Hematopoietic multipotent progenitor cell treated with erythropoietin and hydrocortisone succinate and interleukin-3 and kit ligand, for 8 days (in vitro differentiated cells): ENCODE measurements at places on chromosomes 1 and 21.

GRCh38 chr21:31780944-31781343, 49.0 kb upstream of the SCAF4 start:
- no peak for DNase-seq

GRCh38 chr1:167782946-167783345, 61.2 kb downstream of the MPZL1 start:
- DNase-seq: no peak

DNA sequence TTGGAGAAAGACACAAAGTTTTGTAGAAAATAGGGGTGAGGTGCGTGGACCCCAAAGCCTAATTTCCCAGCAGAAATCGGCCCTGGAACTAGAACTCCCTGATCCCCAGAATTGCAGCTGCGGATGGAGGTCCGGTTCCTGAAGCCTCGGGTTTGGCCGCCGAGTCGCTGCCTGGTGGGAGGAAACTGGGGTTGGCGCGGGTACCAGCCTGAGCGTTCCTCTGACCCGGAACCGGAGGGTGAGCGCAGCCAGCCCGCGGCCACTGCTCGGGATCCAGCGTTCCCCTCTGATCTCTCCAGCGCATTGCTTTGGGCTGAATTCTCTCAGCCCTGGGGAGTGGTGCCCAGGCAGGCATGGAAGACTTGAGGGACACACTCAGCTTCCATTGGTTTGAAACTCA, 1.6 kb downstream of the ST6GALNAC5 start:
- no peak for DNase-seq

GRCh38 chr1:10387677-10388386, 11.0 kb upstream of the PGD start:
- no peak for DNase-seq

DNA sequence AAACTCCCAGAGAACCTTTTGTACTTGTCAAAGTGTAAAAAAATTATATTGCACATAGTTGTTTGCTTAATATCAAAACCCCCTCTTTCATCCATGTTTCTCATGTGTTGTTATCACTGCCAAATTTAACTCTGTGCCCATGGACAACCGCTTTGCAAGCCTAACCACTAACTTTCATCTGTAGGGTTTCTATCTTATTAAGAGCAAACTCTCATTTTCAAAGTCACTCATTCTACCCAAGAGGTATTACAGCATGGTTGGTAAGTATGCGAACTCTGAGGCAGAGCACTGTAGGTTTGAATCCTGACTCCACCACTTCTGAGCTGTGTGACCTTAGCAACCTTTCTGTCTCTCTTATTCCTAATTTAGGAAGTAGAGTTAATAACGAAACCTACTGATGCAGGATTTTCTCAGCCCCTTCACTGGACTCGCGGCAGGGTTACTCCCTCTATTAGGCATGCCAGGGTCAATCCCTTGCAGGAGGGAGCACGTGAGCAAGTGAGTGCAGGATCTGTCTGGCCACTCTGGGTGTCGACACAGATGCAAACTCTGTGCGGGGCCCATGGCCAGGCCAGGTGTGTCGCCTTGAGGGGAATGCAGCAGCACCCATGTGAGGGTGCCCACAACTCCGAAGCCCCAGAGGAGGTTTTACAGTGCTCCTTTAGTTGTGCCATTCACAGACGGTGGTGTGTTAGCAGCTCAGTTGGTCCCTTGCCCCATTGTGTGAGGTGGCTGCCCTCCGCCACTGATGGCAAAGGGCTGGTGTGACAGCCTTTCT, 361.5 kb upstream of the ADGRL2 start:
- no peak for DNase-seq

GRCh38 chr1:154865442-154866256, 4.4 kb downstream of the KCNN3 start:
- peak; percentile 25 for DNase-seq

- DNase-seq: no peak
Observed at GRCh38 chr1:86137436-86137835, 19.1 kb downstream of the COL24A1 start.

DNA sequence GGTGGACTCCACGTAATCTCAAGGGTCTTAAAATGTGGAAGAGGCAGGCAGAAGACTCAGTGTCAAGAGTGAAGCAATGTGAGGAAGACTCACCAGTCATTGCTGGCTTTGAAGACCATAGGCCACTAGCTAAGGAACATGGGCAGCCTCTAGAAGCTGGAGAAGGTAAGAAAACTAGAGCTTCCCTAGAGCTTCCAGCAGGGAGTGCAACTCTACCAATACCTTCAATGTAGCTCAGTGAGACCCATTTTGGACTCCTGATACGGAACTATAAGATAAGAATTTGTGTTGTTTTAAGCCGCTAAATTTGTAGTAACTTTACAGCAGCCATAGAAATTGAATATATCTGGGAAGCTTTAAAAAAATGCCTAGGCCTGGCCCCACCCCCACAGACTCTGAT, 18.9 kb downstream of the METTL13 start:
- peak; percentile 40 for DNase-seq

DNA sequence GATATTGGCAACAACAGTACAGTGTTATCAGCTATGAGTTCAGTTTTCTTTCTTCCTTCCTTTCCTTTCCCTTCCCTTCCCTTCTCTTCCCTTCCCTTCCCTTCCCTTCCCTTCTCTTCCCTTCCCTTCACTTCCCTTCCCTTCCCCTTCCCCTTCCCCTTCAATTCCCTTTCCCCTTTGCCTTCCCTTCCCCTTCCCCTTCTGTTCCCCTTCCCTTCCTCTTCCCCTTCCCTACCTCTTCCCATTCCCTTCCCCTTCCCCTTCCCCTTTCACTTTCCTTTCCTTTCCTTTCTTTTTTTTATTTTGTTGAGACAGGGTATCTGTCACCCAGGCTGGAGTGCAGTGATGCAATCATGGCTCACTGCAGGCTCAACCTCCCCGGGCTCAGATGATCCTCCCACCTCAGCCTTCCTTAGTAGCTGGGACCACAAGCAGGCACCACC, 72.3 kb upstream of the CAPZB start:
- no peak for DNase-seq

GRCh38 chr1:229192853-229193252, 78.1 kb upstream of the RAB4A start:
- no peak for DNase-seq

GRCh38 chr1:87410776-87411480, 82.2 kb downstream of the LMO4 start:
- DNase-seq: no peak

DNA sequence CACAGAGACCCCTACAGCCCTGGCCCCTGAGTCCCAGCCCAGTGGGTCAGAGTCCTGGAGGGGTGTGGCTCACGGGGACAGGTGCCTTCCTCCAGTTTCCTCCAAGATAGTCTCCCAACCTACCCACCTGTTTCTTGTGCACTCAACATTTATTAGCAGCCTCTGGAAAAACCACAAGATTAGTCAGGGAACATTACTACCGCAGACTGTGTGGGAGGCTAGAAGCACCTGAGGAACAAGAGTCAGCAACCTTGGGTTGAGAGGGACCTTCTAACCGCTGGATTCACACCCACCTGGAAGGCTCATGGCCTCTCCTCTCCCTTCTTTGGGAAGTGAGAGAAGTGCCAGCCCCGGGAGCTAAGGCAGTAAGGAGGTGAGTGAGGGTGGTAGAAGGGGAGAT, 22.5 kb upstream of the IKBKE start:
- no peak for DNase-seq

DNA sequence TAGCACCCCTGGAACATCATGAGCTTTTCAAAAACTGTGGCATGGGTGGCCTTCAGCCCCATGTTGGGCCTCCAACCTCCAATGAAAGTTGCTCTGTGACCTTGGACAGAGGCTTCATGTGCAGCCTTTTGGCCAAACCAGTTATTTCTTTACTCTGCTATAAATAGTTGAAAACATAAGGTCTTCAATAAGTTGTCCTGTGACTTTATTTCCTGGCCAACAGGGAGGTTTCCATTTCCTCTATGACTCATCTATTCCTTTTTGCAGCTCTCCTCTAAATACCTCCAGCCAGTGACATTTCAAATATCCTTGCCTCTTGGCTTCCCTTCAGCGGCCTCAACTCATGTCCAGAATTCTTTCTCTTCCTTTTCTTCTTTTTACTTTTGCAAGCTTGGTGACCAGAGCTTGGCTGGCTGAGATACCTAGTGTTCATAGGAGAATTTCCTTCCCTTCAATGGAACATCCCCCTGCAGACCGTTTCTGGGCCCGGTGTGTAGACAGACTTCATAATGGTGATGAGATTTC, 22.7 kb upstream of the TRIM67 start:
- peak; percentile 13 for DNase-seq

GRCh38 chr1:27042670-27043069, 30.0 kb upstream of the TENT5B start:
- DNase-seq: no peak

GRCh38 chr1:25568090-25568833, 24.9 kb downstream of the LDLRAP1 start:
- no peak for DNase-seq

GRCh38 chr21:16113052-16113715, 383.4 kb downstream of the USP25 start:
- DNase-seq: no peak

GRCh38 chr21:42233067-42233961, 14.4 kb downstream of the ABCG1 start:
- DNase-seq: peak; percentile 67

GRCh38 chr1:222792744-222793143, 22.1 kb upstream of the DISP1 start:
- no peak for DNase-seq

- peak; percentile 43 for DNase-seq
Observed at GRCh38 chr1:27527890-27528817, 38.2 kb upstream of the WASF2 start.

GRCh38 chr21:25170681-25171080, 436.6 kb downstream of the MRPL39 start:
- DNase-seq: no peak

DNA sequence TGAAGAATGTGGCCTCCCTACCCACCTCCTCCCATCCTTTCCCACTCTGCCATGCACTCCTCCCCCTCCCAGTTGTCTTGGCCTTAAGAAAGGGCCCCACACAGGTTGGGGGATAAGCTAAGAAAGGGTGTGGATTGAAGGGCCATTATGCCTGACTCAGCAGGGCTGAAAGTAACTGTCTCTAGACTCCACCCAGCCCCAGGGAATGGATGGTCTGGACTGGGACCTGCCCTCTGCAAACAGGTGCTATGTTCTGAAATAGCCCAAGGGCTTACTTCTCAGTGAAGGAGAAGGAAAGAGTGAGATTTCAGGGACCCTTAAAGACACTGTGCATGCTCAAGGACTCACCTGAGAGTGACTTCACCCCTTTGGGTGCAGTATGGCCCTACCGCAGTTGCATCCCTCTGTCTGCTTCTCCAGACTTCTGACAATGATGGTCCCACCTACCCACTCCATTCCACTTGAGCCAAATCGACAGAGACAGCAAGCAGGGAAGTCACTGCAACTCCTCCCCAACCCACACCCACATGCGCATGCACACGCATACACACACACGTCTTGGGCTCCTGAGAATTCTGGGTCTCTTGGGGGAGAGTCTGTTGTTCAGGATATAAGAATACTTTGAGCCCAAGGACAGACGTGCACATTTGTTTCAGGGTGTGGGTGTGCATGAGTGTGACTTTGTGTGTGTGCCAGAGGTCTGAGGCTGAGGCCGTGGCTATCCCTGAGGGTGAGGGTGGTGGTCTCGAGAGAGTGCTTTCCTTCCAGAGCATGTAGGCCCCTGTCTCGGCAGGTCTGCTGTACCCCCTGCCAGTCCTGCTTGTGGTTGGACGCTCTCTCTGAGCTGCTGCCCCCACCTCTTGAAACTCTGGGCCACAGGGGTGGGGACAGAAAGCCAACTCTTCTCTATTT, 231.9 kb downstream of the PTPRU start:
- no peak for DNase-seq

- no peak for DNase-seq
Observed at GRCh38 chr1:218891577-218891976, 282.1 kb upstream of the LYPLAL1 start.
